Effector CD8-positive, alpha-beta T cell (primary cell): ENCODE measurements at places on chromosomes 3 and 15.

DNA sequence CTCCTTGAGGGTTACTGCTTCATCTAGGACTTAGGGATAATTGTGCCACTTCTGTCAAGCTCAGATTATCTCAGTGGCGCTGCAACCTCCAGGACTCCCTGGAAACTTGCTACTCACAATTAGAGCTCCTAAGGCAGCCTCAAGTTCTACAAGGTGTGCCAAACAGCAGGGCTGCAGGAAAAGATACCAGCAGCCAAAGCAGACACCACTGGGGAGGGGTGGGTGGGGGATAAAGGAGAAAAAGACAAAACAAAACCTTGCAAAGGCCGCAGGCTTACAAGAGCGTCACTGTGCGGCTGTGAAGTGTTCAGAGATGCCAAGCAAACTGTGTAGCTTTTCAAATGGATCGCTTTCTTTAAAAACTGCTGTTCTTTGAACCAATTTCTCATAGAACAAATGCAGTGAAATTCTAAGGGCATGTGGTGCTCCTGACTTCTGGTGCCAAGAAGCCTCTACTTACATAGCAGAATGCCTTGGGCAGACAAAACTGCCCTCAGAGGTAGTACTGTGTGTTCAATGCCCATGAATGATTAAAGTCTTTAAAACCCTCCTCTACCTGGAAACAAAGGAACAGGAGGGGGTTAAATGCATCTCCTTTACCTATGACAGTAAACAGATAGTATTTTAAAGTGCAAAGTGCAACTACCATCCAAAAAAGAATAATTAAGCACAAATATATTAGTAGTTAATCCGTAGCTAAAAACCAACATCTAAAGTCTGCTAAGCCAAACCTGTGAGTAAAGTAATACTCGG lies 353.4 kb downstream of the FOXP1 start:
- no peak for DNase-seq

DNA sequence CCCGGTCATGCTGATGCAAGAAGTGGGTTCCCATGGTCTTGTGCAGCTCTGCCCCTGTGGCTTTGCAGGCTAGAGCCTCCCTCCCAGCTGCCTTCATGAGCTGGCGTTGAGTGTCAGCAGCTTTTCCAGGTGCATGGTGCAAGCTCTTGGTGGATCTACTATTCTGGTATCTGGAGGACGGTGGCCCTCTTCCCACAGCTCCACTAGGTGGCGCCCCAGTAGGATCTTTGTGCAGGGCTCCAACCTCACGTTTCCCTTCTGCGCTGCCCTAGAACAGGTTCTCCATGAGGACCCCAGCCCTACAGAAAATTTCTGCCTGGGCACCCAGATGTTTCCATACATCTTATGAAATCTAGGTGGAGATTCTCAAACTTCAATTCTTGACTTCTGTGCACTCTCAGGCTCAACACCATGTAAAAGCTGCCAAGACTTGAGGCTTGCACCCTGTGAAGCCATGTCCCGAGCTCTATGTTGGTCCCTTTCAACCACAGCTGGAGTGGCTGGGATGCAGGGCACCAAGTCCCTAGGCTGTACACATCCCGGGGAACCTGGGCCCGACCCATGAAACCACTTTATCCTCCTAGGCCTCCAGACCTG lies 238.4 kb upstream of the MDFIC2 start:
- DNase-seq: peak; percentile 58

- no peak for DNase-seq
These were observed 63.9 kb downstream of the UQCC5 start for GRCh38 chr3:52600258-52600657.

GRCh38 chr3:119318876-119319275 lies 24.7 kb downstream of the ARHGAP31 start:
- no peak for DNase-seq

- DNase-seq: no peak
These were observed 683.8 kb downstream of the ZNF385D start for GRCh38 chr3:21067031-21067813.

DNA sequence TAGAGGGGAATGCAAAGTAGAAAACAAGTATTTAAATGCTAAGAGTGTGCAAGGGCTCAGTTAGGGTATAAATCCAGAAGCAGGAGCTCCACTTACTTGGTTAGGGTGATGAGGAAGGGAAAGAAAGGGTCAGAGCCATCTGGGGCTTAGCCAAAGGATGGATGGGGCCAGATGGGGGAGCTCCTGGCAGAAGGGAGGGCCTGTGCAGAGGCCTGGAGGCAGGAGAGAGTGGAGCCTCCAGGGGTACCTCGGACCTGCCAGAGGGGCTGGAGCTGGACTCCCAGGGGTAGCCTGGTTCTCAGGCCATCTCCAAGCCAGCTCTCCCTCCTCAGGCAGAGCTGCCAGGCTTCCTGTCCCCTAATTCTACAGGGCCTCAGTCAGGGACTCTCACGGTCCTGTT lies 506.3 kb downstream of the SHQ1 start:
- DNase-seq: no peak

- no peak for DNase-seq
These were observed 743.3 kb upstream of the EPHA6 start for GRCh38 chr3:96071097-96071496.

DNA sequence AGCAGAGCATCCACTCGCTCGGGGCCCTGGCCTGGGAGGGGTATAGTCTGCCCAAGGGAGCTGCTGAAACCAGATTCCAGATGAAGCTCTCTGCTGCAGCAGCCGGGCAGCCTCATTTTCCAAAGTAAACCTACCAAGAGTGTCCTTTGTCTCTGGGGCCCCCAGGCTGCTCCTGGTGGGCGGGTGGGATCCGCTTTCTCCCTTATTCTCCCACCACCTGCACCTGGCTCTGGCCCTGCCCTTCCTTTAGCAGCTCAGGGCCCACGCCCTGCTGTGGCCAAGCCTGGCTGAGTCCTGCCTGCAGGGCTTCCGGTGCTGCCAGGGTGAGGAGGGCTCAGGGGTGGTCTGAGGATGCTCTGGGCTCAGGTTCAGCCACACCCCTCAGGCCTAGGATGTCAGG lies 13.0 kb downstream of the SCN5A start:
- no peak for DNase-seq

GRCh38 chr3:72255191-72255590 lies 470.2 kb upstream of the PROK2 start:
- no peak for DNase-seq

- no peak for DNase-seq
These were observed 29.8 kb downstream of the SPICE1 start for GRCh38 chr3:113485161-113485609.

- DNase-seq: no peak
These were observed 59.8 kb downstream of the BOC start for GRCh38 chr3:113271189-113271588.

DNA sequence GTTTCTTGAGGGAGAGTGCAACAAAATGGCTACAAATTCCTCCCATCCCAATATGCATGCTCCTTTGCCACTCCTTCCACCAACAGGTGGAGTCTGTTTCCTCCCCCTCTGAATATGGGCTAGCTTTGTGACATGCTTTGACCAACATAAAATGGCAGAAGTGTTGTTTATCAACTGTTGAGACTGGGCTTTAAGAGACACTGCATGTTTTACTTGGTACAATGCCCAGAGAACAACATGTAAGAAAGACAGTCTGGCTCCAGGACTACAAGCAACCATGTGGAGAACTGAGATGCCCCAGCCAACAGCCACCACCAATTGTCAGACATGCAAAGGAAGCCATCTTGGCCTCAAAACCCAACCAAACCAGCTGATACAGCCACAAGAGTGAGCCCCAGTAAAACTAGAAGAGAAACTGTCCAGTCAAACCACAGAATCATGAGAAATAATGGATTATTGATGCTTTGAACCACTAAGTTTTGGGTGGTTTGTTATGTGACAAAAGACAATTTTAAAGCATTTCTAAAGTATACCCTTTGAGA lies 40.5 kb downstream of the NUDT16 start:
- DNase-seq: no peak

DNA sequence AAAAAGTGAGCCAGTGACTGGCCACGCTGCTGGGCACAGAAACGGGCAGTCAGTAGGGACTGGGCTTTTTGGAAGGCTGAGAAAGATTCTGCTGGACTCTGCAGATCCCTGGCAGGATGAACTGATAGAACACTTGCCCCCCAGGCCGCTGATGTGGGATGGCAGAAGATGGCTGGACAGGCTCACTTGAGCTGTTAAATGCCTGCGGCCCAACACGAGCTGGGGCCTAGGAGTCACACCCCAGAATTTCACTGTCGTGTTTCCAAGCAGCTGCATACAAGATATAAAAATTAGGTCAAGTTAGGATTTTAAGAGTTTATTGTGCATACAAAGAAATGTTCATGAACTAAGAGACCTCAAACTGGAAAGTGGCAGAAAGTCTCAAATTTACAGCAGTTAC lies 26.9 kb downstream of the GLDN start:
- DNase-seq: no peak

GRCh38 chr3:51931756-51932155 lies 9.9 kb downstream of the RRP9 start:
- DNase-seq: no peak

GRCh38 chr3:24734019-24734418 lies 239.4 kb upstream of the THRB start:
- DNase-seq: no peak

DNA sequence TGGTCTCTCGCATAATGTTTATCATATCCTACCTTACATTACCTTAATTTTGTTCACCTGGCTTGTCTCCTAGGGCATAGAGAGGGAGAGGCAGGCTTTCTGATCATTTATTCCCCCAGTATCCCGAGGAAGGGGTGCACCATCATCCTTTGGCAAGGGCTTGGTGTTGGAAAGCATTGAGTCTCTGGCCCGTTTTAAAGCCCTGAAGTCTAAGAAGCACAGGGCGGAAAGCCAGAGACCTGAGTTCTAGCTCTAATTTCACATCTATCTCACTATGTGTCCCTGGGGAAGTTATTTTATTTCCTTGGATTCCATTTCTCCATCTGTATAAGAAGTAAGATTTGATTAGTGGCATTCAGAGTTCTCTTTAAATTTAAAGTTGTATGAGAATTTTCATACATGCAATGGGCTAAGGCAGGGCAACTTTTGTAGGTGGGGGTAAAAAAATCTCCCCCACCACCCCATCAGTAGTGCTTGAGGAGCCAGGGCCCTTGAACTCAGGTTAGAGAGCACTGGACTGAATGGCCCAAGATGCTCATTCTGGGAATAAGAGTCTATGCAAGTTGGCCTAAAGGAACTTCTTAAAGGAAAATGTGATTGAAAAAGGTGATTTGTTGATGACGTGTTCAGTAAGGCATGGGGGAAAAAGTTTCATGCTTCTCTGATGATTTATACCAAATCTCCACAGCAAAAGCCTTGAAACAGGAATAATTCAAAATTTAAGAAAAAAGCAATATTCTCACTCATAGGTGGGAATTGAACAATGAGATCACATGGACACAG lies 10.1 kb downstream of the TMC3 start:
- DNase-seq: no peak
